ENCODE measurements at places on chromosomes 1 and 21.

DNA sequence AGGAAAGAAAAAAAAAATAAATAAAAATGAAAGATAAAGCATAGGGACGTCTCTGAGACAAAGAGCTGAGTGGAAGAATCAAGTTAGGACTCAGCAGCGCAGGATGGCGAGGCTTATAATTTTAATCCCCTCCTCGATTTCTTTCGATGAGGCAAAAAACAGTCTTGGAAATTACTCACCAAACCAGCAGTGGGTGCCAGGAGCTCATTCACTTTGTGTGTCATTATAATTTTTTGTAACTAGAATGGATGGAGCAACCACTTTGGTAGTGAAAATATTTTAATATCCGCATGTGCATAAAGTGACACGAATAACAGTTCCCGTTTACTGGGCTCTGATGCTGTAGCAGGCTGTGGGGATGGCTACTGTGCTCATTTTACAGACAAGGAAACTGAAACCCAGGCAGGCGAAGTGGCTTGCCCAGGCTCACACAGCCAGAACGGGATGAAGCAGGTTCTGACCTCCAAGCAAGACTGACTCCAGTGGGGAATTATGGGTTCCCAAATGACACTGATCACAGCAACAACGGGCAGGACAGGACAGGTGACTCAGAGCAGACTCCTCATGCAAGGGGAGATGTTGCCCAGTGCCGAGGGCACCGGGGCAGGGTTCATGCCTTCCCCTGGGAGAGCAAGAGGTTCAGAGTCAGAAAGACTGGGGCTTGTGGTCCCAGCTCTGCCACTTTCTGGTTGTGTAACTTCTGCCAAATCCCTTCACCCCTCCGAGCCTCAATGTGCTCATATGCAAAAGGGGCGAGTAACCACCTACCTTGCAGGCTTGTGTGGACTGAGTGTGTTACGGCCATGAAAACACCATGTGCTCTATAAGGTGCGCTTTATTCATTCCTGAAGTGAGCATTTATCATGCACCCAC, 63.6 kb downstream of the RUNX3 start:
- no peak for DNase-seq

DNA sequence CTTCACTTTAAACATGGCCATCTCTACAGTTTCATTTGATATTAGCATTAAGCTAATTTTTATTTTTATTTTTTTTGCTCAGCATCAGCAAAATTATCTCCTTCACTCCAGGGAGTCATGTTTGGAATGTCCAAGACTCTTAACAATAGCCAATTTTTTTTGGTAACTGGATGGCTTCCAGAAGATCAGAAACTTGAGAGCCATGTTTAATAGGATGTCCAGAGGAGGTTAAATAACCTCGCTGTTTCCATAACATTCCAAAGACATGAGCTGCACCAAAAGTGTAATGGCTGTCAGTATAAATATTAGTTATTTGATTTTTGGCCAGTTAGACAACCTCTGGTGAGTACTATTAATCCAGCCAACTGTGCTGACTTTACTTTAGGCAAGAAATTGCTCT, 80.7 kb downstream of the DNTTIP2 start:
- DNase-seq: no peak

- DNase-seq: no peak
These were observed 41.4 kb downstream of the DISC1 start for GRCh38 chr1:231667896-231668506.

GRCh38 chr1:237809099-237809498, 81.6 kb downstream of the ZP4 start:
- DNase-seq: no peak

GRCh38 chr1:240831191-240831631, 219.3 kb upstream of the GREM2 start:
- no peak for DNase-seq

GRCh38 chr21:44994047-44994694, 54.3 kb downstream of the SLX9 start:
- no peak for DNase-seq

GRCh38 chr1:184558691-184559090, 171.9 kb downstream of the C1orf21 start:
- DNase-seq: no peak

GRCh38 chr1:22545141-22545540, 18.1 kb upstream of the EPHA8 start:
- DNase-seq: no peak

All from stimulated activated CD8-positive, alpha-beta memory T cell treated with anti-CD3 and anti-CD28 coated beads, Interleukin-4, amount 100 ng/mL, for 1 hour (primary cell).